Epithelial cell of proximal tubule (primary cell): ENCODE measurements at places on chromosomes 12 and 14. TPM values are rescaled to one million over a fixed set of nuclear protein-coding genes. Genes with fewer than 3 reads are reported as not detected.

DNA sequence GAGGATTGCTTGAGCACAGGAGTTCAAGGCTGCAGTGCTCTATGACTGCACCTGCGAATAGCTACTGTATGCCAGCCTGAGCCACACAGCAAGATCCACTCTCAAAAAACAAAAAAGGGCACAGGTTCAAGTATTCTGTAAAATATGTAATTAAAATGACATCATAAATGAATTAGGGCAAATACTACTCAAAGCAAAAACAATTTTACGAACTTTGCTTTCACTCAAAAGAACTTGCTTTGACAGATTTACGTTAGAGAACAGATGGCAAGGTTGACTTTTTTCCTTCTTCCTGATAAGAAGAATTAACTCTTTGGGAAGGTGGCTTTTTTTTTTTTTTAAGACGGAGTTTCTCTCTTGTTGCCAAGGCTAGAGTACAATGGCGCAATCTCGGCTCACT, 44.0 kb upstream of the EAPP start:
- no peak for DNase-seq

DNA sequence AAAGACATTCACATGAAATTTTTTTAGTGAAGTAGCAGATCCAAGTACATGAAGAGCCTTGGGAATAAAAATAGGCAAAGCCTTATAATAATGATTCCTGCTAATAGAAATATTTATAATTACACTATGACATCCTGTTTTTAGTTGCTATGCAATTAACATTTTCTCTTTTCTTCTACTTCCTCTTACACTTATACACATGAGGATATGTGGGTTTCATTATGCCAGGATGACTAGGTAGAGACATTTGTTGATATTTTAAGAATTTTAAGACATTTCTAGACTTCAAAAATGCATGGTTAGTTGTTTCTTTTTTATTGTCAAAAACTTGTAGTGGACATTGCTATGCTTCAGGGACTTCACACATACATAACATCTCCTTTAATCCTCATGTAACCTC, 326.8 kb downstream of the SYT1 start:
- DNase-seq = no peak

The SRRM4 gene
- total RNA-seq = under 0.01 TPM in 1 of 2 replicates, not detected in the other

The GPR137C gene
- total RNA-seq = 1.1 and 1.7 TPM in 2 replicates

The MMP17 gene
- total RNA-seq = 0.69 and 3.6 TPM in 2 replicates
